ENCODE measurements at places on chromosomes 4 and X. TPM values are rescaled to one million over a fixed set of nuclear protein-coding genes. Genes with fewer than 3 reads are reported as not detected.
A peak's percentile ranks its signal among the peaks of the same experiment; 100 is the strongest.

GRCh38 chrX:39755143-39756032 is 342.4 kb downstream of the BCOR start:
- H3K27me3 ChIP-seq, result no peaks in the 10 kb centered on the region
- H3K27ac ChIP-seq, result peak overlapping the region; percentile 32
- DNase-seq, result peak; percentile 84
- H3K4me3 ChIP-seq, result no peak overlapping the region
- H3K36me3 ChIP-seq, result no peaks in the 10 kb centered on the region
- no peaks in the 10 kb centered on the region for H3K4me1 ChIP-seq

DNA sequence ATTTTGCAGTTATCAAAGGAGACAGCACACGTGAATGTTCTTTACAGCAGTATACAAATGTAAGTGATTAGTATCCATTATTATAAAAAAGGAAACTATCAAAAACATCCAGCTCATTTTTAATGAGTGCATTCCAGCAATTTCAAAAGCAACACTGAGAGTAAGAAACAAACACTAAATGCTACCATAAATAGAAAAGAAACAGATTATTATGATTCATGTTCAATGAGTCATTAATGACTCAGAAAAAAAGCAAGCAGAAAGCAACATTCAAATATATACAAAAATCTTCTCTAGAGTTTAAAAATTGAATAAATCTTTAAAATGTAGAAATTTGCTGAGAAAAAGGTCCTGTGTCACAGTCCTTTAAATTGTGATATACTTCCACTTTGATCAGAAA is 346.5 kb upstream of the FMR1 start:
- no peaks in the 10 kb centered on the region for H3K4me1 ChIP-seq
- no peak for DNase-seq
- no peak overlapping the region for H3K4me3 ChIP-seq
- no peak overlapping the region for H3K27ac ChIP-seq
- no peaks in the 10 kb centered on the region for H3K36me3 ChIP-seq

CXCL6 gene
- polyA plus RNA-seq, result 0.71 TPM

GRCh38 chr4:100114909-100115308 is 75.4 kb downstream of the DDIT4L start:
- H3K27me3 ChIP-seq, result no peaks in the 10 kb centered on the region
- no peak overlapping the region for H3K4me3 ChIP-seq
- H3K4me1 ChIP-seq, result no peaks in the 10 kb centered on the region
- no peak overlapping the region for H3K27ac ChIP-seq
- no peak for DNase-seq

GRCh38 chr4:11966782-11967181 is 538.1 kb upstream of the HS3ST1 start:
- DNase-seq, result no peak
- no peak overlapping the region for H3K4me3 ChIP-seq
- H3K27ac ChIP-seq, result no peak overlapping the region
- H3K36me3 ChIP-seq, result no peaks in the 10 kb centered on the region
- H3K27me3 ChIP-seq, result no peaks in the 10 kb centered on the region
- no peaks in the 10 kb centered on the region for H3K4me1 ChIP-seq

CXCR3 gene
- polyA plus RNA-seq, result 0.11 TPM

DNA sequence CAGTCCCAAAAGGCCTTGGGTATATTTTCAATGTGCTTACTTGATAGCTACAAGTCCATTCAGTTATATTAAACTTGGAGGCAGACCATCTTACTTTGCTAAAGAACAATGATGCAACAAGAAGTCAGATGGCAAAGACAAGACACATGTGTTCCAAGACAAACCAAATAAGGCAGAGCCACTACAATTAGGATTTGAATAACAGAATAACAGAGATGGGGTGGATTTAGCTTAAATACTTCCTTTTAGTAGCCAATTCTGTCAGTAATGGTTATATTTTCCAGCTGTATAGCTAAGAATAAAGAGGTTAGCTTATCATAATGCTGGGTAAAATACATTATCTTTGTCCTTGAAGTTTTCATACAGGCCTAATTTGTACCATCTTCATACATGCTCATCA is 37.7 kb upstream of the FRAS1 start:
- H3K4me1 ChIP-seq, result no peaks in the 10 kb centered on the region
- H3K36me3 ChIP-seq, result no peaks in the 10 kb centered on the region
- no peak overlapping the region for H3K4me3 ChIP-seq
- H3K27ac ChIP-seq, result no peak overlapping the region

DDIT4L gene
- 0.34 TPM for polyA plus RNA-seq

MANBA gene
- 16.9 TPM for polyA plus RNA-seq

SRPX gene
- polyA plus RNA-seq, result 137 TPM

GRCh38 chr4:30600246-30601017 is 119.7 kb upstream of the PCDH7 start:
- H3K27ac ChIP-seq, result no peak overlapping the region
- no peak for DNase-seq
- H3K4me1 ChIP-seq, result no peaks in the 10 kb centered on the region
- no peaks in the 10 kb centered on the region for H3K36me3 ChIP-seq

GRCh38 chrX:82912382-82912781 is 595.7 kb upstream of the POU3F4 start:
- H3K27ac ChIP-seq, result no peak overlapping the region
- DNase-seq, result no peak
- no peaks in the 10 kb centered on the region for H3K36me3 ChIP-seq
- H3K4me1 ChIP-seq, result no peaks in the 10 kb centered on the region
- no peak overlapping the region for H3K4me3 ChIP-seq

GRCh38 chr4:10054571-10055041 is 33.3 kb upstream of the SLC2A9 start:
- DNase-seq, result no peak
- H3K27ac ChIP-seq, result peak overlapping the region; percentile 71
- no peaks in the 10 kb centered on the region for H3K4me1 ChIP-seq
- H3K36me3 ChIP-seq, result no peaks in the 10 kb centered on the region
- no peak overlapping the region for H3K4me3 ChIP-seq
- no peaks in the 10 kb centered on the region for H3K27me3 ChIP-seq

IRS4 gene
- not detected for polyA plus RNA-seq

ELF4 gene
- 5.3 TPM for polyA plus RNA-seq

DNA sequence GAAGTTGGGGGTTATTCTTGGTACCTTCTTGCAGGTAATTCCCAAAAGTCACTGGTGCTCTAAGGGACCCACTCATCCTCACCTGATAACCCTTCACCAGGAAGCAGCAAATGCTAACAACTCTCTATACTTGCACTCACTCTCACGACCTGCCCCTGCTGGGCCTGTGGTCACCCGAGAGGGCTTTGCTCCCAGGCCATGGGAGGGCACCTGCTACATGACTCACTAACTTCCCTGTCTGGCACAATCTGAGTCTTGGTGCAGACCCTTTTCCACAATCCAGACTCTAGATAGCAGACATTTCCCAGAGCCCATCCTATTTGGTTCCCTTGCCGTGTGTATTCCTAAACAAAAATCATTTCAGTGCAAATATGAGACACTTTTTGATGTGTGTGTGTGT is 403.8 kb upstream of the FAT1 start:
- no peaks in the 10 kb centered on the region for H3K4me1 ChIP-seq
- DNase-seq, result no peak
- H3K36me3 ChIP-seq, result no peaks in the 10 kb centered on the region
- H3K27ac ChIP-seq, result no peak overlapping the region

- DNase-seq, result no peak
- no peaks in the 10 kb centered on the region for H3K27me3 ChIP-seq
- H3K27ac ChIP-seq, result no peak overlapping the region
- H3K36me3 ChIP-seq, result no peaks in the 10 kb centered on the region
- H3K4me1 ChIP-seq, result no peaks in the 10 kb centered on the region
These were observed 251.0 kb downstream of the ZNF674 start for GRCh38 chrX:46294234-46294633.

HSFX3 gene
- 0.23 TPM for polyA plus RNA-seq
